Right lobe of liver (tissue), 6 donors: ENCODE measurements at places on chromosomes 16 and 17. TPM values are rescaled to one million over a fixed set of nuclear protein-coding genes. Genes with fewer than 3 reads are reported as not detected.

PRCD gene
- 0.12 TPM for total RNA-seq

- DNase-seq = no peak
These were observed 225.2 kb downstream of the CHD9NB start for GRCh38 chr16:52827456-52827855.

RHBDL1 gene
- total RNA-seq = 0.81 TPM

GRCh38 chr16:52976539-52977167 is 76.0 kb downstream of the CHD9NB start:
- no peak for DNase-seq

DNA sequence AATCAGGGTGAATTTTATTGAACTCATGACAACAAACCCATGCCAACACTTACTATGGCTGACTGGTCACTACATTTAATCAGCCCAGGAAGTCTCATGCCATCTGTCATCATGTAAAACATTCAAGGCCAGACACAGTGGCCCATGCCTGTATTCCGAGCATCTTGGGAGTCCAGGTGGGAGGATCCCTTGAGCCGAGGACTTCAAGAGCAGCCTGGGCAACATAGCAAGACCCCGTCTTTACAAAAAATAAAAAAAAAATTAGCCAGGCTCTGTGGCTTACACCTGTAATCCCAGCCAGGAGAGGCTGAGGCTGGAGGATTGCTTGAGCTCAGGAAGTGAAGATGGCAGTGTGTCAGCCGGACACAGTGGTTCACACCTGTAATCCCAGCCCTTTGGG is 4.9 kb upstream of the MED1 start:
- no peak for DNase-seq
